Stomach (tissue), 19 donors: ENCODE measurements at places on chromosomes 1 and 21. TPM values are rescaled to one million over a fixed set of nuclear protein-coding genes. Genes with fewer than 3 reads are reported as not detected.

GPR161 gene
- total RNA-seq: 8.1 TPM

FCGR1A gene
- 5.3 TPM for total RNA-seq

MTMR11 gene
- 22.2 TPM for total RNA-seq

SLAMF9 gene
- not detected for total RNA-seq

TSSK3 gene
- not detected for total RNA-seq

DNA sequence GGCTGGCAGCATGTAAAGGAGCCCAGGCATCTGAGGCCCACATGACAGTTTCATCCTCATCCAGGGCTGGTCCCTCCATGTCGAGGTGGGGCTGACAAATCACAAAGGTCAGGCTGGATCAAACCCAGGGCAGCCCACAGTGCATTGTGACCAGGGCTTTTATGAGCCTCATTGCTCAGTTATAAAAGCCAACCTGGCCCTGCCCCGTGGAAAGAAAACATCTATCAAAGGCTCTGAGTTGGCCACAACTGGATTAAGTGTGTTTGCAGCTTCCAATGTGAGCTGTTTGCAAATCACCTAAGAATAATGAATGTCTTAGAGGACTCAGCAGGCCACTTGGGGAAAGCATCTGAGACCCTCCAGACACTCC is 45.4 kb downstream of the GRHL3 start:
- no peak for DNase-seq

DNA sequence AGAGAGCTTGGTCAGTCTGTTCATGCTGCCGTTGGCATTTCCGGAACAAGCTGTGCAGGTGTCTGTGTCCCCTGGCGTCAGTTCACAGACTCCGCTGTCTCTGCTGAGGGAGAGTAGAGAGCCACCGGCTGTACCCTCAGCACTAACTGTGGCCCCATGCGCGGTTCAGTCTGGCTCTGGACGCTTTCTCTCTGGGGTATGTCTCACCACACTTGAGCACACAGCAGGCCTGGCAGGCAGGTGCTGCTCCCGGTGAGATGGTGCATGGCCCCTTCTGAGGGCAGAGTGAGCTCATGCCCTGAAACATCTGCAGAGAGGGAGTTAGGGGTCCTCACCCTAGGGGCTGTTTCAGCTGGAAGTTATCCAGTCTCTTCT is 60.0 kb upstream of the TLR5 start:
- DNase-seq: no peak

DNA sequence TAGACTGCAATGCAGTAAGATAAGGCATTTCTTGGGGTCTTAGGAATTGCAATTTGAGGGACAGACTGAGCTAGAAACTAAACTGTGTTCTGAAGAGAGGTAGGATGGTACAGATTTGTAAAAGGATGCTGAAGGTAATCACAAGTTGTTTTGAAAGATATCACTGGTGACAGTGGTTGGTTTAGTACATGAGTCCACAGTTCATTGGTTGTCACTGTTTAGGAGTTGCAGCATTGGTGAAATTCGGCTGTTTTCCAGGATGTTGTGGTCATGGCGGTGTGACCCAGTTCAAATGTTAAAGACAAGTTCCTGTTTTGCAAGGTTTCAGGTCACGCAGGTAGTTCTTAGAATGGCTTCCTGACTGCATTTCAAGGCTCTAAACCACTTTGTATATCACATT is 292.8 kb upstream of the B3GALT2 start:
- peak; percentile 44 for DNase-seq

- DNase-seq: no peak
Observed at GRCh38 chr1:62516600-62516999, 79.8 kb downstream of the USP1 start.

- no peak for DNase-seq
Observed at GRCh38 chr1:246587606-246588005, 21.4 kb downstream of the CNST start.

- no peak for DNase-seq
Observed at GRCh38 chr1:41568204-41568603, 83.7 kb upstream of the EDN2 start.

GRCh38 chr1:182149411-182149965 is 88.0 kb upstream of the ZNF648 start:
- peak; percentile 36 for DNase-seq
